ENCODE measurements at places on chromosomes 2 and 18.

GRCh38 chr2:124879640-124880039 lies 854.6 kb downstream of the CNTNAP5 start:
- no peak for DNase-seq

- no peak for DNase-seq
These were observed 29.5 kb downstream of the TMEM163 start for GRCh38 chr2:134689315-134689714.

DNA sequence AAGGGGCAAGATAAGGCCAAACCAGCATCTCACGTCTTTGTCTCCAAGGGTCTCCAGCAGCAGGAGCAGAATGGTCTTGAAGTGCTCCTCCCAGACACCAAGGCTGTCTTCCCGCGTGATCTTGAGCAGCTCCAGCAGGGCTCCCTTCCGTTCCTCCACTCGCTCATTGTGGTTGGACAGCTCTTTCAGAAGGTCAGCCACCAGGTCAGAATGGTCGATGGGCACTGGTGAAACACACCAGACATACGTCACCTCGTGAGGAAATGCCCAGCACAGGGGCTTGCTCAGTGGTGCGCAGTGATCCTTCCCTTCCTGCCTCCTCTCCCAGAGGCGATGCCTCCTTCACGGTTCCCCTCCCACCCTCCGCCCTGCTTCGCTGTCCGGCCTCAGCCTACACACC lies 80.1 kb upstream of the TFCP2L1 start:
- no peak for DNase-seq

DNA sequence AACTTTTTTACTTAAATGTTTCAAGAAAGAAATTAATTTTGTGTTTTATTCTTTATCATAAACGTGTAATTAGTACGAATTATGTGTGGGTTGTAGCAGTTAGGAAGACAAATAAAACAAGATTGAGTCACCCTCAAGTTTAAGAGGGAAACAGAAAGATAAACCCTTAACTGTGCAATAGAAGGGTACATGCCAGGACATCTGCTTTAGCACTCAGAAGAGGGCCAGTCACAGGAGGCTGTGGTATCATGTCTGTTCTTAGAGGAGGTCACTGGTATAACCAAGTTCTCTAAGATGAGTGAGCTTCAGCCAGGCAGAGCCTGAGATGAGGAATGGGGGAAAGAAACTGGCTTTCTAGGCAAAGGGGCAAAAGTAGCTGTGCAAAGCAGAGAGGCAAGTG lies 42.4 kb upstream of the GRHL1 start:
- no peak for DNase-seq

- DNase-seq, result peak; percentile 9
These were observed 30.2 kb downstream of the XDH start for GRCh38 chr2:31384351-31384750.

GRCh38 chr2:72719416-72719815 lies 106.4 kb downstream of the EXOC6B start:
- DNase-seq, result no peak

DNA sequence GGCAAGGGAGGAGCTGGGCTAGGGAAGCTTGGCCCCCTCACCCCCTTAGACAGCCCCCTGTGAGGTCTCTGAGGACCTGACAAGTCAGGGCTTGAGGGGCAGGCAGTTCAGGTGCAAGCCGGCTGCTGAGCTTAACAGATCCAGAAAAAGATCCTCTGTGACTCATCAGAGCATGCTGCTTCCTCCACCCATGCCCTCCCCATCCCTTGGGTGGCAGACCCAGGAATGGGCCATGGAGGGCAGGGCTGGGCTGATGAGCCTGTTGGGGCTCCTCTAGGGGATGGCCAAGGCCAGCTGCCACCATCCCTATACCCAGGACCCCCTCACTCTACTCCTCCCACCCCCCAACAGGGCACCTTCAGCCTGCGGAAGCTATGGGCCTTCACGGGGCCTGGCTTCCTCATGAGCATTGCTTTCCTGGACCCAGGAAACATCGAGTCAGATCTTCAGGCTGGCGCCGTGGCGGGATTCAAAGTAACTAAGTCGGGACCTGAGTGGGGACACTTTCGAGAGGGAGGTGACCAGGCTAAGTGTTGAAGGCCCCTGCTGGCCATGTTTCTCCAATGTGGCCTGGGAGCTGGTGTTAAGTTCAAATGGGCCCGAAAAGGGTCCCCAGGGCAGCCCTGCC lies 1.9 kb downstream of the SLC11A1 start:
- DNase-seq, result no peak
